Subcutaneous preadipocyte (primary cell): ENCODE measurements at places on chromosomes 6 and 20. TPM values are rescaled to one million over a fixed set of nuclear protein-coding genes. Genes with fewer than 3 reads are reported as not detected.

The MSH5 gene
- total RNA-seq = 16.9 and 29.1 TPM in 2 replicates

The DUSP15 gene
- not detected in 2 replicates for total RNA-seq

The UNC93A gene
- total RNA-seq = not detected in 2 replicates

The FAM209B gene
- total RNA-seq = not detected in 2 replicates

The PYGB gene
- 173 and 266 TPM in 2 replicates for total RNA-seq

The NKX2-4 gene
- not detected in 2 replicates for total RNA-seq

The ASF1A gene
- total RNA-seq = 10.3 and 14.7 TPM in 2 replicates
